Right lobe of liver (tissue), 6 donors: ENCODE measurements at places on chromosomes 1 and 21. TPM values are rescaled to one million over a fixed set of nuclear protein-coding genes. Genes with fewer than 3 reads are reported as not detected.

AGO1 gene
- total RNA-seq, result 8.7 TPM

IVL gene
- total RNA-seq, result not detected

GRCh38 chr1:67188137-67188536 lies 21.9 kb downstream of the IL23R start:
- H3K27me3 ChIP-seq, result no peaks in the 10 kb centered on the region
- H3K36me3 ChIP-seq, result no peaks in the 10 kb centered on the region
- DNase-seq, result no peak
- H3K4me1 ChIP-seq, result no peaks in the 10 kb centered on the region

DNA sequence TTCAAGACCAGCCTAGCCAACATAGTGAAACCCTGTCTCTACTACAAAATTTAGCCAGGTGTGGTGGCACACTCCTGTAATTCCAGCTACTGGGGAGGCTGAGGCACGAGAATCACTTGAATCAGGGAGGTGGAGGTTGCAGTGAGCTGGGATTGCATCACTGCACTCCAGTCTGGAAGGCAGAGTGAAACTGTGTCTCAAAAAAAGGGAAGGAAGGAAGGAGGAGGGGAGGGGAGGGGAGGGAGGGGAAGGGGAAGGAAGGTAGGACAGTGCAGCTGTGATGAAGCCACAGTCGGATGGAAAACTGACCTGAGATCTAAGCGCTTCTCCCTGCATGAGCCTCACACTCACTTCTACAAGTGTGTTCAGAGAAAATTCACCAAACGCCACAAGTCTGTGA lies 22.0 kb upstream of the FHAD1 start:
- no peak overlapping the region for H3K27ac ChIP-seq
- DNase-seq, result no peak
- no peak overlapping the region for H3K4me3 ChIP-seq
- no peaks in the 10 kb centered on the region for H3K27me3 ChIP-seq

DNA sequence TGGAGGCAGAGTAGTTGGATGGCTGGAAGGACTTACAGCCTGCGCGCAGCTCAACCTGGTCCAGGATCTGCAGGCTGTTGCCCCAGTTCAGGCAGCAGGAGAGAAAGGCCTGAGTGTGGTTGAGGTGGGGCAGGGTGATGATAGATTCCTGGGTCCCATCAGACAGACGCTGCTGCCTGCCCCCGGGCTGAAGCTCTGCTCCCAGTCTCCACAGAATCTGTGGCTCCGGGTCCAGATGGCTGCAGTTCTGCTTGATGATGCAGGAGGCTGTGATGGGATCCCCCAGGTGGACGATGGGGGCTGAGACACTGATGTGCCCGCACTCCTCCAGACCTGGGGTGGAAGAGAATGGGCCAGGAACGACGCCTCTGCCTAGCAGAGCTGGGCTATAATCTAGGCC lies 7.4 kb downstream of the CSF3R start:
- no peak for DNase-seq
- H3K4me3 ChIP-seq, result no peak overlapping the region
- no peaks in the 10 kb centered on the region for H3K4me1 ChIP-seq
- no peaks in the 10 kb centered on the region for H3K27me3 ChIP-seq
- no peak overlapping the region for H3K27ac ChIP-seq
